ENCODE measurements at places on chromosomes 1 and 21. TPM values are rescaled to one million over a fixed set of nuclear protein-coding genes. Genes with fewer than 3 reads are reported as not detected.

DNA sequence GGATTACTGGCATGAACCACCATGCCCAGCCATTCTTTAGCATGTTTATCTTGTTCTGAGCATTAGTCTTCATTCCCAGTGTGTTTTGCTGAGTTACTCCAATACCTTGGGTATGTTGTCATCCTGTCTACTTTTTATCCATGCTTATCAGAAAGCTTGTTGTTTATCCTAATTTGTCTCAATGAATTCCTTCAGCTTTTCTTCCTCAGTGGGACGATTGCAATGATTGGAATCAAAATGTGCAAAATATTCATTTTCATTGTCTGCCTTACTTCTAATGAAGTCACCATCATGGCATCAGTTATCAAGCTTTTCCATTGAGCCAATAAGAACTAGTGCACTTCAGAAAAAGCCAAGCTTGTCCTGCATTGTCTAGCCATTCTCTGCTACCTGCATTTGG, 170.5 kb downstream of the HFM1 start:
- no peak for DNase-seq

- DNase-seq: no peak
Observed at GRCh38 chr1:162689745-162690671, 57.7 kb downstream of the DDR2 start.

DNA sequence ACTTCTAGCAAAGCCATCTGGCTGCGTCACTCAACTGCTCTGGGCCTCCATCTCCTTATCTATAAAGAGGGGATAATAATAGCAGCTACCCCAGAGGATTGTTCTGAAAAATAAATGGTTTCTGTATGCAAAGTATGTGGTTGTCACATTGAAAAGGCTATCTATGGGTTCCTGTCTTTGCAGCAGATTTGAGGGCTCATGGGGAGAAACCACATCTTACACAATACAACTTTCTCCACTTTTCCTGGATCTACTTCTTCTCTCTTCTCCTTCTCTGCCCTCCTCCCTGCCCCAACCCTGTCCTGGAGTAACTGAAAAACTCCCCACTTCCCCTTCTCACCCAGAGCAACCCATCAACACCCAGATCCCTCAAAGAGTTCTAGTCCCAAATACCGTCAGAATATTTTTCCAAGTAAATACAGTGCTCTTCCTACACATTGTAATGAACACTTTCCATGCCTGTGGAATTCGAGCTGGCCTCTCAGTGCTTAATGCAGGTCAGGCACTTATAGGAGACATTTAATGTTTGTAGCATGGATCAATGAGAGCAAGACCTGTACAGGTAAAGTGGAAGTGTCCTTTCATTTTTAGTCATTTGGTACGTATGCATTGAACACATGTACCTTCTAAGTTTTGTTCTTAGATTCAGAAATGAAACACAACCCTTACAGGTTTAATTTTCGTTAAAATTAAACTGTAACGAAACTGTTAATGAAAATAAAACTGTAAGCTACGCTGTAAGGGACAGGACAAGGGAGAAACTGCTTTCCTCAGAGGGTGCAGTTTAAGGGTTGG, 131.9 kb downstream of the AK5 start:
- no peak for DNase-seq

DNA sequence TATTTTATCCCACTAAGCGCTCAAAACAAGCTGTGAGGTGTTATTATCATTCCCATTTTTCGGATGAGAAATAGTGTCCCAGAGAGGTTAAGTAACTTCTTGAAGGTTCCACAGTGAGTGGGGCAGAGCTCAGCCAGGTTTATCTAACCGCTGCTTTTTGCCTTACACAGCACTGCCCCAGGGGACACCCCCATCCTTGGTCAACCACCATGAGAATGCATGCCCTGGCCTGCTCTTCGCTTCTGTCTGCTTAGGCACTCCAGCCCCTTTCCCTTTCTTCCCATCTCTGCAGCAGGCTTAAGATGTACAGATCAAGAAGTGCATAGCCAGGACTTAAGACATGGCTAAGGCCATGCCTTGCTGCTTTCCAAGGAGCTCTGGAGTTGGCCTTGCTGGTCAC, 159.0 kb upstream of the CD34 start:
- DNase-seq: no peak

The PCBP3 gene
- total RNA-seq: not detected

GRCh38 chr1:43272161-43272560, 2.4 kb downstream of the TMEM125 start:
- peak; percentile 38 for DNase-seq

The MTR gene
- 36.1 TPM for total RNA-seq

DNA sequence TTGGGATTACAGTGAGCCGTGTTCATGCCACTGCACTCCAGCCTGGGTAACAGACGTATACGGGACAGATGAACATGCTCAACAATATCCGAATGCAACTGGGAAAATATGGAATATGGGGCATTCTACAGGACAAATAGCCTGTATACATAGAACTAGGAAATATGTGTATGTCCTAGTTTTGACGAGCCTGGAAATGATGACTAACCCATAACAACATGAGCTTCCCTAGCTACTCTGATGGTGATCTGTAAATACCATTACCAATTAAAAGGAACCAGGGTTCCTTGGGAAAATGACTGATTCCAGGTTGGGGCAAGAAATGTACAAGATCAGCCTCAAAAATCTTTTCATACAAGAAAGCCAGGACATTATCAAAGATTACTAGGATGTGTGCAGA, 42.8 kb upstream of the ARTN start:
- no peak for DNase-seq

The NBPF9 gene
- total RNA-seq: 17.5 TPM

The CNN3 gene
- total RNA-seq: 362 TPM

- no peak for DNase-seq
Observed at GRCh38 chr1:204885288-204885711, 14.6 kb downstream of the NFASC start.

DNA sequence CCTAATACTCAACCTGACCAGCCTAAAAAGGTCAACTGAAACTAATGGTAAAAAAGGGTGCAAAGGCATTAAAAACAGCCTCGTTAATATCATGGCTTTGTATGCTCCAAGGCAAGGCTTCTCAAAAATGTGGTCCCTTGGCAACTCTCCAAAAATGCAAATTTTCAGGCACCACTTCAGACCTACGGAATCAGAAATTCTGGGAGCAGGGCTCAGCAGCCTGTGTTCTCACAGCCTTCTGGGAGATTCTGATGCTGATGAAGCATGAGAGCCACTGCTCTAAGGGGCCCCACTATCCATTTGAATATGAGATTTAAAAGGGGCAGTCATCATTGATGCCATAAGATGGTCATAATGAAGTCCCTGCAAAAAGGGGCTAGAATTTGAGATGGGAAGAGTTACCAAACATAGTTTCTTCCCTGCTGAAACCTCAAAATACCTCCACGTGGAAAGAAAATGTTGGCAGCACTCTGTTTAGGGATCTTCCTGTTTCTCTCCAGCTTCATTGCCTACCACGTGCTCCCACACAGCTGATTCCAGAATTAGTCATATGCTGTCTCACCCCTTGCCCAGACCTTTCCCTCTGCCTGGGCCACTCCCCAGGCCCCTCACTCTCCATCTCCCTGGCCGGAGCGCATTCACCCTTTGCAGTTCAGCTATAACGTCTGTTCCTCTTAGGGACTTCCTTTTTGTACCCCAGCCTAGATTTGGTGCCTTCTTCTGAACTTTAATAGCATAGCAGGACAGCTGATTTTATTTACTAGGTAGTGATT, 46.7 kb downstream of the PHC2 start:
- DNase-seq: peak; percentile 60

DNA sequence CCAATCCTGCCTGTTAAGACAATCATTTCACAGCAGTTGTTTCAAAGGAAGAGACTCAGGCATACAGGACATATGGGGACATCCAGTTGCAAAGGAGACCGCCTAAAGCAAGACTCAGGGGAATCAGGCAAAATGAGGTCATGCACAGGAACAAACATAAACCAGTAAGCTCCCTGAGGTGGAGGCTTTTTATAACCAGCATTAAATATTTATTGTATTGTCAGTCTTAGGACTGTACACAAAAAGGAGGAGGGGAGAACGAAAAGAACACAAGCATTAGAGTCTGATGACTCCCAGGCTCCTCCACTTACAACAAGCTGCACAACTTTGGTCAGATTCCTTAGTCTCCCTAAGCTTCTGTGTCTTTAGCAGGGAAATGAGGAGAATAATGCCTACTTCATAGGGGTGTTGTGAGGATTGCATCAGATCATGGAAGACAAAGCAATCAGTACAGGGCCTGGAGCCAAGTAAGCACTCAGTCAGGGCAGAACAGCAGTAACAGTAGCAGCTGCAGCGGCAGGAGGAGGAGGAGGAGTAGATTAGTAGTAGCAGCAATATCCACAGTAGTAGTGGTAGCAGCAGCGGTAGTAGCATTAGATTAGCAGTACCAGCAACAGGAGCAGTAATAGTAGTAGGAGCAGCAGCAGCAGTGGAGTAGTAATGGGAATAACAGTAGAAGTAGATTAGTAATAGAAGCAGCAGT, 54.2 kb upstream of the SPATA6 start:
- DNase-seq: no peak

The BRINP3 gene
- total RNA-seq: 1.5 TPM

DNA sequence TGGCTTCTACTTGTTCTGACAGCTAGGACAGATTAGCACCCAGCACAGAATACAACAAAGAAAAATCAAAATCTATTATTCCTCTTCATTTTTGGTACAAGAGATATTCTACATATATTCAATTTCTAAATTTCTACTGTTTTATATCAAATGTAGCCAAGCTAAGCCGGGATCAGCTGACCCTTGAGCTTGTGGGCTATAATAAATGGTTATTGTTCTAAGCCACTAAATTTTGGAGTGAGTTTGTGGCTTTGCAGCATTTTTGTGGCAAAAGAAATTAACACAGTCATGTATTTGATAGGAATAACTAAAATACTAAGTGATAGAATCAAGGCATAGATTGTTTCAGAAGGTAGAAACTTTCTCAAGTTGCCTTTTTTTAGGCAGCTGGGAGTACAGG, 50.7 kb downstream of the APP start:
- no peak for DNase-seq

- DNase-seq: no peak
Observed at GRCh38 chr1:179229214-179230140, at the start of gene ABL2. Gene ABL2 (minus strand): TSS chr1:179229677. CDS start chr1:179229397, 280 bp downstream.

The CLEC20A gene
- not detected for total RNA-seq

The URB2 gene
- 1.8 TPM for total RNA-seq

GRCh38 chr1:45922813-45923212, 119.4 kb downstream of the MAST2 start:
- DNase-seq: no peak

The RAB3B gene
- not detected for total RNA-seq

The ATP6V1G3 gene
- total RNA-seq: not detected

GRCh38 chr1:23578311-23578996, 19.2 kb upstream of the ID3 start:
- no peak for DNase-seq

DNA sequence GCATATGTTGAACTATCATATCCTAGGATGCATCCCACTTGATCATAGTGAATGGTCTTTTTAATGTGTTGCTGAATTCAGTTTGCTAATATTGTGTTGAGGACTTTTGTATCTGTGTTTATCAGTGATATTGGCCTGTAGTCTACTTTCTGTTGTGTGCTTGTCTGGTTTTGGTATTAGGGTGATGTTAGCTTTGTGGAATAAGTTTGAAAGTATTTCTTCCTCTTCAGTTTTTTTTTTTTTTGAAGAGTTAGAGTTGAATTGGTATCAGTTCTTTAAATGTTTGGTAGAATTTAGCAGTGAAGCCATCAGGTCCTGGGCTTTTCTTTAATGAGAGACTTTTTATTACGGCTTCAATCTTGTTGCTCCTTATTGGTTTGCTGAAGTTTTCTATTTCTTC, 162.3 kb downstream of the VAV3 start:
- DNase-seq: no peak

Measured in ascending aorta (tissue), 2 donors.